ENCODE measurements at places on chromosomes 6 and 20. TPM values are rescaled to one million over a fixed set of nuclear protein-coding genes. Genes with fewer than 3 reads are reported as not detected.

DNA sequence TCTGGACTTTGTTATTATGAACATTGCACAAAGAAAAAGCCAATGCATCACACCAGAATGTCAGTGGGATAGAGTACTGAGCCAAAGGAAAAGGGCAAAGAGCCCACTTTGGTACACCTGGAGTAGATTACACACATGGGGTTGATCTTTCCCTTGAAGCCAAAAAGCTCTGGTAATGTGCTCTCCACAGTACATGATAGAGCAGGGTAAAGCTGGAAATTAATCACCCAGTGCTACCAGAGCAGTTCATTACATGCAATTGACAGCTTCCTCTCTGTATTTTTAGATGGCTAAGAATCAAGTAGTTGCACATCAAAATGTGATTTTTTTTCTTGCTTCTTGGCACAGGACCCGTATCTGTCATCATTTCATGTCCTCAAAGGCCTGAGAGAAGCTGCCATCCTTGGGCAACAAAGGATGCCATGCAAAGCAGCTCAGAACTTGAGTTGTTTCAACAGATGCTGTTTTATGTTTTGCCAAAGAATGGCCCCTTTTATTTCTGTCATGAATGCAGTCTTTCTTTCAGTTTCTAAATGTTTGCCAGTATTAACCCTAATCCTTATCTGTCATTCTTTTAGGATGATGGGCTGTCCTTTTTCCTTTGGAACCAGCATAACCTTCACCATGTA, 88.1 kb downstream of the HDGFL1 start:
- DNase-seq, result no peak

GRCh38 chr20:16488086-16488485, 85.2 kb downstream of the KIF16B start:
- DNase-seq, result no peak

DNA sequence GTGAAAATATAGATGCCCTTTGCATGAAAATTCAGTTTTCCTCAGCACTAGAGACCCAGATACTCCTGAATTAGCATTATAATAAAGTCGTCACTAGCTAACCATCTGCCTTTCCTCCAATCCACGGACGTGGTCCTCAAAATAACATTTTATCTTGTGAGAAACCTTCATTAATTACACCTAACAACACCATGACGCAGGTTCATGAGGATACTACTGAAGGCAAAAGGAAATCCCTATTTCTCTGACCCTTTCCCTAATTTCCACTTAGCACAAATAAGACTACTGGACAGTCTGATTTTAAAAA, 1.3 kb upstream of the PNISR start:
- no peak for DNase-seq

DNA sequence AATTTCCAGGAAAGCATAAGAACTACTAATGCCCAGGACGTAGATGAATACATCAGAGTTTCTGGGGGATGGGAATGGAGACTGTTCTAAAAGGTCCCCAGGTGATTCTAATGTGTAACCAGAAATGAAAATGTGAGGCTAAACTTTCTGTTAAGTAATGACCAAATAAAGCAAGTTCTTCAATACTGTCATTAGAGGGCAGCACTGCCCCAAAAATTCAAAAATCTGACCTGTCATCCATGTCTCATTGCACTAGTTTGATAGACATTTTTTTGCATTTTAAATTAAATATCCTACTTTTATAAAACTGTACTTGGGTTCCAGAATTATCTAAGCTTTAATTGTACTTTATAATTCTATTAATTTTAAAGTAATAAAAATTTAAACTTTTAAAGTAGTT, 94.9 kb downstream of the RFX6 start:
- DNase-seq, result peak; percentile 47

GRCh38 chr20:56014998-56015397, 9.7 kb upstream of the CBLN4 start:
- no peak for DNase-seq

GRCh38 chr6:130967502-130968445, 95.3 kb downstream of the EPB41L2 start:
- DNase-seq, result no peak

- no peak for DNase-seq
Observed at GRCh38 chr20:32463642-32464400, 105.7 kb downstream of the ASXL1 start.

DNA sequence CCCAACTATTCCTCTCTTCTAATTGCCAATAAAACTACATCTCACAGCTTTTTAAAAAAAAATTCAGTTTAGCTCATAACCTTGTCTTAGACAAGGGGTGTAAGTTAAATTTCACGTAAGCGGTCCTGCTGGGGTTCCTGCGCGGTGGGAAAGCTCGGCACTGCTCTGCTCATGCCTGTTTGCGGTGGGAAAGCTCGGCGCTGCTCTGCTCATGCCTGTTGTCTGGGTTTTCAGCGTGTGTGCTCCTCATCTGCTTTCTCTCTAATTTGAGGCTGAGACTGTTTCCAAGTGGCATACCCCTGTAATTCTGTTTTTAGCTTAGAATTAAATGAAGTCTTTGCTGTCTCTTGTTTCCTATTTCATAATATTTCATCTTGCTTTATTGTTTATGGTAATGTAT, 18.6 kb downstream of the ARID1B start:
- DNase-seq, result no peak

DNA sequence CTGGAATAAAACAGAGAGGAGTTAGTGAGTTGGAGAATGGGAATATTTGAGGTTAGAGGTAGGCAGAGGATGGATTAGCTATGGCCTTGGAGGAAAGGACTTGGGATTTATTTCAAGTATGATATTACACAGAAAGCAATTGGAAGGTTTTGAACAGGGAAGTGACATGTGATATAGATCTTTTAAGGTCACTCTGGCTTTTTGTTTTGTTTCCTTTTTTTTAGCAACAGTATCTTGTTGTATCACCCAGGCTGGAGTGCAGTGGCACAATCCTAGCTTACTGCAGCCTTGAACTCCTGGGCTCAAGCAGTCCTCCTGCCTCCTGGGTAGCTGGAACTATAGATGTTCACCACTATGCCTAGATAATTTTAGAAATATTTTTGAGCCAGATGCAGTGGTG, 190.3 kb downstream of the UTRN start:
- DNase-seq, result no peak

DNA sequence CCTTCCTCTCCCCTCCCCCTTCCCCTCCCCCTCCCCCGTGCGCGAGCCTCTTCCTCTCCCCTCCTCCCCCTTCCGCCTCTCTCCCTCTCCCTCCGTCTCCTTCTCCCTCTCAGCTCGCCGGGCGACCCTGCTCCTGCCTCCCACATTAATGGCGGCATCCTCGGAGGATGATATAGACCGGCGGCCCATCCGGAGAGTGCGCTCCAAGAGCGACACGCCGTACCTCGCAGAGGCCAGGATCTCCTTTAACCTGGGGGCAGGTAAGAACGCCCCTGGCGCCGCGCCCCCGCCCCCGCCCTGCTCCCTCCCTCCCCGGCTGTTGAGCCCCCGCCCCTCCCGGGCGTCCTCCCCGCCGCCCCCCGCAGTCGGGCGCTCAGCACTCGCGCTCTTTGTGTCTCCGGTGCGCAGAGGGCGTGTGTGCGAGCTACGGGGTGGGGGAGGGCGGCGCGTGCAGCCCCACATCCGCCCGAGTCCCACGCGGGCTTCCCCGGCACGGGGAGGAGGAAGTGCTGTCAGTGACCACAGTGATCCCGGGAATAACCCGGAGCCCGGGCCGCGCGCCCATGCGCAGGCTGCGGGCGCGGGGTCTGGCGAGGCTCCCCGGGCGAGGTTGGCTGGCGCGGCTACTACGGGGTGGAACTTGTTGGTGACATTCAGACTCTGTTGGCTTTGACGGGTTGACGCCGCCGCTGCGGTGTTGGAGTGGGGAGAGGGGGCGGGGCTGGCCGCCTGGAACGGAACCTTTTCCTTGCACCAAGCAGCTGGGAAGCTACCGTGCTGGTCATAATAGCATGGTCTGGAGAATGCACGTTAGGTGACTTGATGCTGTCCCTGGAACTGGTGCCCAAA, 33.2 kb downstream of the PHACTR1 start:
- peak; percentile 3 for DNase-seq

- DNase-seq, result peak; percentile 56
Observed at GRCh38 chr6:31402324-31403282, 792 bp upstream of the MICA start.

- DNase-seq, result no peak
Observed at GRCh38 chr6:57190140-57190539, 18.0 kb downstream of the BAG2 start.

- no peak for DNase-seq
Observed at GRCh38 chr6:2611092-2611491, 139.6 kb downstream of the MYLK4 start.

- DNase-seq, result no peak
Observed at GRCh38 chr6:57248311-57248895, 26.3 kb upstream of the RAB23 start.

STK4 gene
- 110 TPM for total RNA-seq

All from activated naive CD4-positive, alpha-beta T cell treated with anti-CD3 and anti-CD28 coated beads for 36 hours (primary cell).